ENCODE measurements at places on chromosomes 2 and 18.
A peak's percentile ranks its signal among the peaks of the same experiment; 100 is the strongest.

DNA sequence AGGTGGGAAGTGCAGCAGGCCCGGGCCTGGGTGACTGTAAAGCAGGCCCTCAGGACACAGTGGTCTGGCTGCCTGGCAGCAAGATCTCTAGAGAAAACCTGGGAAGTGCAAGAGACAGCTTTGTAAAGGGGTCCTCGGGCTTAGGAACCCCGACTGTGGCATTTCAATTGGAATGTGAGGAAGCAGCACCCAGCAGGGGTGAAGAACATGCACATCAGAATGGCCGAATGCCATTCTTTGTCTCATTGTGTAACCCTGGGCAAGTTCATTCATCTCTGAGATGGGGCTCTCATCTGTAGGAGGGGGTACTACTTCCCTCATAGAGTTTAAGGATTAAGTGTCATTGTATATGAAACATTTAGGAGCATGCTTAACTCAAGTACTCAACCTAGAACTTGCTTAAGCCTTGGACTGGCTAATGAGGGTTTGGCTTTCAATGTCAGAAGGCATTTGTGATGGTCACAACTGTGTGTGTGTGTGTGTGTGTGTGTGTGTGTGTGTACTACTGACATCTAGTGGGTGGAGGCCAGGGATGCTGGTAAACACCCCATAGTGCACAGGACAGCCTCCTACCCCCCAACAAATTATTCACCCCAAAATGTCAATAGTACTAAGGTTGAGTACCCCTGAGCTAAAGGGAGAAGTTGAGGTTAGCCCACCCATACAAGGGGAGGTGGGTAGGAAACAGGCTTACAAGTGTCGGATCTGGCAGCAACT lies 29.3 kb downstream of the MEX3C start:
- no peak for DNase-seq

DNA sequence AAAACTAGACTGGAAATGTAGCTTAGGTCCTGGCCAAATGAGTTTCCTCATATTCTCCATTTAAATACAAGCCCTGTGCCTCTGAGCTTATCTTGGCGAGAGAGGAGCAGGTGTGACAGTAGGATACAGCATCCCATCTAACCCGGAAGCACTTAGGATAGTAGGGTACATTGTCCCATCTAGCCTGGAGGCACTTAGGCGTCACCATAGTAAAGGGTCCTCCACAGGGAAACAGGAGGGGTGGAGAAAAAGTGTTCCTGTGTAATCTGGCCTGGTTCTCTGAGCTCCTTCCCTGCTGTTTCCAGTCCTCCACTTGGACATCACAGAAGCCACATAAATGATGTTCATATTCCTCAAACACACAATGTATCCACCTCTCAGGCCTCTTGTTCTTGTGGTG lies 301.4 kb downstream of the GALR1 start:
- no peak for DNase-seq

- peak; percentile 15 for DNase-seq
Measured at GRCh38 chr2:96265349-96265839, 403 bp downstream of the TMEM127 start.

DNA sequence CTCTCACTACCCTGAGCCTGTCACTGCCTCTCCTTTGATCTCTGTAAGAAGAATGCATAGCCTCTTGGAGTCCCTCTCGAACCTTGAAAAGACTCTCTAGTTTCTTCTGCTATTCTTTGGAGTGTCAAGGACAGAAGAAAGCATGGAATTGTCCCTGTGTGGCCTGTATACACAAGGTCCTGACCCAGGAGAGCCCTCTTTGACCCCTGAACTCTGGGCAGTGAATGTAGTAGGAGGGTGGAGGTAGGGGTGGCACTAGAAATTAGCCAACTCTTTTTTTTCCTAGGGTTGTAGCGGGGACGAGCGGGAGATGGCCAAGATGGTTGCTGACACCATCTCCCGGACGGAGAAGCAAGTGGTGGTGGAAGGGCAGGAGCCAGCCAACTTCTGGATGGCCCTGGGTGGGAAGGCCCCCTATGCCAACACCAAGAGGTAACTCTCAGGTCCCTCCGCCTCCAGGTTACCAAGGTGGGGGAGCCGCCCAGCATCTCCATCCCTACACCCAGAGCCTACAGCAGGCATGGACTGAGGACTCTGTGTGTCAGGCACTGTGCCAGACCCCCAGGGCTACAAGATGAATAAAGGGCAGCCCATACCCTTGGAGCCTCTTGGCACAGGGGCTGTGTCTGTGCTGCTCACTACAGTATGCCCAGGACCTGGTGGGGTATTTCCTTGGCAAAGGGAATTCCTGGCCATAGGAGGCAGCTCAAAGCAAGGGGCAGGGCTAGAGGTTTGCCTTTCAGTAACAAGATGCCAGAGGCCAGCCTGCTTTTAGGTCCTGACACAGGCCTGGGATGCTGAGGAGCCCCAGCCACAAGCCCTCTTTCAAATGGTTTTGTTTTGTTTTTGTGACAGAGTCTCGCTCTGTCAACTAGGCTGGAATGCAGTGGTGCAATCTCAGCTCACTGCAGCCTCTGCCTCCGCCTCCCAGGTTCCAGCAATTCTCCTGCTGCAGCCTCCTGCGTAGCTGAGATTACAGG lies 16.4 kb downstream of the VIL1 start:
- DNase-seq: no peak

GRCh38 chr2:74130211-74130995 lies 17.3 kb downstream of the BOLA3 start:
- DNase-seq: no peak

- DNase-seq: no peak
Measured at GRCh38 chr2:105336786-105337121, 586 bp upstream of the C2orf49 start.

DNA sequence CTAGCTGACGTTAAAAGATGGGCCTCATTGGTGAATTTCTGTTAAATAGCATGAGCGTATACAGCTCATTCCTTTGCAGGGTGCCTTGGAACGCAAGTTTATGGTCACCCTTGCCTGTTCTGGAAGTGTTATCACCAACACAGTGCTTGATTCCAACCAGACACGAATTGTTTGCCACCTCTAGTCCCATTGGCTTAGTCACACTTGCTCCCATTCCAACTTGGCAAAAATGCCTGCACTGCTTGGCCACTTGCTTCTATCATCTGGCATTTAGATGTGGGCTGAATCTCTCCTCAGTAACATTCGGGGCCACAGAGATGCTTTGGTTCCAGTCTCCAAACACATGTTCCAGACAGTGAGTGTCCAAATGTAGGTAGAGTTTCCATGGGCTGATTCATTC lies 27.5 kb upstream of the ACVR1 start:
- no peak for DNase-seq

GRCh38 chr2:231007286-231008098 lies 11.6 kb downstream of the SPATA3 start:
- DNase-seq: no peak

DNA sequence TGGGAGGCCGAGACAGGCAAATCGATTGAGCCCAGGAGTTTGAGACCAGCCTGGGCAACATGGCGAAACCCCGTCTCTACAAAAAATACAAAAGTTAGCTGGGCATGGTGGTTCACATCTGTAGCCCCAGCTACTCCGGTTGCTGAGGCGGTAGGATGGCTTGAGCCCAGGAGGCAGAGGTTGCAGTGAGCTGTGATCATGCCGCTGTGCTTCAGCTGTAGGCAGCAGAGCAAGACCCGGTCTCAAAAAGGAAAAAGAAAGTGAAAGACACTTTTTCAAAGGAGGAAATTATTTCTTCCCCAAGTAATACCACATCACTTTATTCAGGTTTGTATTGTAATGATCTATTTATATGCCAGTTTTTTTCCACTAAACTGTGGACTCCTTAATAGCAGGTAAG lies 35.7 kb upstream of the TAF4B start:
- peak; percentile 29 for DNase-seq

- DNase-seq: no peak
Measured at GRCh38 chr18:26826656-26827235, 38.8 kb downstream of the AQP4 start.

DNA sequence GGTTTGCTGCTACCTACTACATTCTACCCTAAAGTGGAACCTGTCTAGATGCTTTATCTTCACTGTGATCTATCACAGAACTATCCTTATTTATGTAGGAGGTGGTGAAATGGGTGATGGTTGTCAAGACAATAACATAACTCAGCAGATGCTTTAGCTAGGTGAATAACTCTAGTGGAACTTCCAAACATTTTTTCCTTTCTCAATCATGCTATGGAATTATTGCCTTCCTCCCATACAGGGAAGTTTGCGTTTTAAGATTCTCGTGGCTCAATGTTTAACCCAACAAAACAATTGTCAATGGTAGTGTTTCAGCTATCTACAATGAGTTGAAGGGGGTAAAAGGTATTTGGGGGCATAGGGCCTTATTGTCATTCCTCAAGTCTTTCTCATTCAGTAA lies 82.6 kb upstream of the GLI2 start:
- DNase-seq: no peak

DNA sequence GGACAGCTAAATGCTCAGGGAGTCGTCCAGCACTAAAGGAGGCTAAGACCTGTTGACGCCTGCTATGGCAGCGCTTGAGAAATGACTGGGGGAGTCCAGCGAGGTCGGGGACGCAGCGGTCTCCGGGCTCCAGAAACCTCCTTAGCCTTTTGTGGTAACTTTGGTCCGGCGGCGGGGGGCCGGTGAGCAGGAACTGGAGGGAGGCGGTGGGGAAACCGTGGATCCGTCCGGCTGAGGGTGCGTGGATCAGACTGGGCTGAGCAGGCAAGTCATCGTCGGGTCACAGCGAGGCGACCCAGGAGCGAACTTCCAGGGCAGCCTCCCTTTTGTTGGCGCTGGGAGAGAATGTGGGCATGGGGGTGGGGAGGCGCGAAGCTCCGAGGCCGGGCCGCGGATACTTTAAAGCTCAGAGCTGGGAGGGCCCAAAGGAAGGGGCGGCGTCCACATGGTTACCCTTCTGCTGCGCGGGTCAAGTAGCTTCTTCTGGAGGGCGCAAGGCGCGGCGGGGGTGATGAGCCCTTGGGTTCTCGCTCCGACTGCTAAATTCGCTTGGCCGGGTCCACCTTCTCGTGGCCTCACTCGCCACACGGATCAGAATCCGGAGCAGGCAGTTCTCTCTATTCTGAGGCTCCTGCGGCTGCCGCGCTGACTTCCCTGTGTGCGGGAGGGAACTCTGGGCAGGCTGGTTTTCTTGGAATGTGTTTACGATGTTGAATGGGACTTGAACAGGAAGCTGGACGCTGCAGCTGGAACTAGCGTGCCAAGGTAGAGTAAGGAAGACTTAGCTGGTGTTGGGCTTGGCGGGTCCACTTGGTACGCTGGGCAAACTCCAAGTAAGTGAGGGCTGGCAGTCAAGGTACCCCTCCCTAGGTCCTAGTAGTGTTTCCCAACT lies 920 bp downstream of the GULP1 start:
- DNase-seq: no peak

DNA sequence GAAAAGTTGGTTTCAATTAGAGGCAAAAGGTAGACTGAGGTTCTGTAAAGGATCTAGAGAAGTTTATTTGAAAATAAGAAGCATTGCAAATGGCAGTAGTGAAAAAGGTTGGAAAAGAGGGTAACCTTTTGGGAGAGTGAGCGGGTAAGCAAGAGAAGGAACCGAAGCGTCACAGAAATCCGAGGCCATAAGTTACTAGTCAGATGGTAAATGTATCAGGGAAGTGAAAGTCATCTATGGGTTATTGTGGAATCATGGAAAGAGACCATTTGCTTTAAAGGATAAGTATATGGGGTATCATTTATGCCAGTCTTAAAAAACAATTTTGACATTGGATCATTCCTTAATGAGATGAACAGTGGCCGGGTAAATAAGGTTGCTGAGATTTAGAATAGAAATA lies 30.5 kb downstream of the EML4 start:
- DNase-seq: no peak

- DNase-seq: no peak
Measured at GRCh38 chr2:174615871-174616436, 18.4 kb upstream of the WIPF1 start.

- DNase-seq: no peak
Measured at GRCh38 chr2:152627351-152627957, 89.8 kb downstream of the PRPF40A start.

GRCh38 chr2:102310964-102311640 lies at the start of gene IL1RL1:
Gene IL1RL1 (plus strand): TSS chr2:102311563. CDS start chr2:102338265, 26,702 bp downstream.
- no peak for DNase-seq

GRCh38 chr2:54541995-54542394 lies 85.9 kb downstream of the SPTBN1 start:
- DNase-seq: no peak

- DNase-seq: no peak
Measured at GRCh38 chr2:137123226-137123625, 357.9 kb downstream of the THSD7B start.

DNA sequence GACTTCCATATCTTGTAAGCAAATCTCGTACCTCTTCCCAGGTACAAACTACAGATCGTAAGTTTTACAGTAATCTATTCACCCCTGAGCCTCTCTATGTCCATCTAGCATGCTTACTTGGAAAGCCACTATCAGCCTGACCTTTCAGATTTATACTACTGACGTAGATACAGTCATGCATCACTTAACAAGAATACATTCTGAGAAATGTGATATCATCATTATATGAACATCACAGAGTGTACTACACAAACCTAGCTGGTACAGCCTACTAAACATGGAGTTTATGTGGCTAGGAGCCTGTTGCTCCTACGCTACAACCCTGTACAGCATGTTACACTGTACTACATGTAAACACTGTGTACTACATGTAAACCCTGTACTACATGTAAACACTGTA lies 293.2 kb upstream of the ZNF804A start:
- DNase-seq: no peak

GRCh38 chr2:20609349-20609994 lies 41.4 kb downstream of the HS1BP3 start:
- no peak for DNase-seq

Measured in central memory CD4-positive, alpha-beta T cell (primary cell).